GM23248 (cell line): ENCODE measurements at places on chromosomes 6 and 20.

GRCh38 chr6:10307028-10307427 lies 107.8 kb downstream of the TFAP2A start:
- no peak for DNase-seq

DNA sequence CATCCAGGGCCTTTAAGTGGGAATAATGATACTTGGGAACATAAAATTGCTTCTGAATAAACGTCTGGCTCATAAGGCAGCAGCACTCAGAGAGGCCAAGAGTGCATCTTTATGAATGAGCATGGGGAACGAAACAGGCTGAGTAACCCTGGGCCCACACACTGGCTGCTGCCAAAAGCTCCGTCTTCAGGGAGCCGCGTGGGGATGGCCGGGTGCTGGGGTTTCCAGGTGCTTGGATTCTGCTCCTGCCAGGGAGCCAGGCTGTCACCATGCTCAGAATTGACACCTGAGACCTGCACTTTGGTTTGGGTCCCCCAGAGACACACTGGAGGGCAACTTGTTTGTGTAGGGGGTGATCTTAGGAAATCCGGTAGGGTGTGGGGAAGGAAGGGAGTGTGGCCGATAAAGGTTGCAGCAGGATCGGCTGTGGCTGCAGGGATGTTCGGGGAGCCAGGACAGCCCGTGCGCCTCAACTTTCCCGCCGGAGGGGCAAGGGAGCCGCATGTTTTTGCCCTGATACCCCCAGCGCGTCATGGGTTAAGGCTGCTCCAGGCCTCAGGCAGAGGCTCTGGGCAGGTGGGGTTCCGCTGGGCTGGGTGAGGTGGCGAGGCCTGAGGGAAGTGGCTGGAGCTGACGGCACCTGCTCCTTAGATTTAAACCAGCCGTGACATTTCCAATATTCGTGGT lies 101.8 kb downstream of the YTHDF1 start:
- DNase-seq, result no peak

DNA sequence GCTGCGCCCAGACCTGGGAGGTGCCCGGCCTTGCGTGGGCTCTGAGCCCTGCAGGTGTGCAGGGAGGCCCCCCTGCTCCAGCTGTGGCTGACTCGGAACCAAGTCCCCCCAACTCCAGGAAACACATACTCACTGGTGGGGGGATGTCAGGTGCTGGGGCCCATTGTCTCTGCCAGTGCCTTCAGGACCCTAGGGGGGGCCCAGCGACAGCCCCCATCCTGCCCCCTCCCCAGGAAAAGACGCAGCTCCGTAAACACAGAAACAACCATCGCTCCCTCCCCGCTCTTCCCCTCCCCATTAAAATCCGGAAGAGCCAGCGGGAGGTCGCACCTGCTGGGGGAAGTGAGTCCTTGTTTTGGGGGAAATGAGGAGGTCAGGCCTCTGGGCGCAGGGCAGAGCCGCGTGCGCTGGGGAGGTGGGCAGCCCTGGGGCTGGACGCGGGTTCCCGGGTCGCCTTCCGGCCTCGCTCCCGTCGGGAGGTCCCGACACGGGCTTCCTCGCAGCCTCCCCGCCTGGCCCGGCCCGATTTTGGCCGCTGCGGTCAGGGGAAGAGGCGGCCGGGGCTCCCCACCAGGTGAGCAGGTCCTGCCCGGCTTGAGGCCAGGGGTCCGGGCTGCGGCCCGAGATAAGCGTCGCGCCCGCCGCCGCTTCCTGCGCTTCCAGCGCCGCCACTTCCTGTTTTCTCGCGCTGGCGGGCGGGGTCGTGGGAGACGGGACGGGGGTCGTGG lies 6.2 kb downstream of the C20orf204 start:
- DNase-seq, result no peak

DNA sequence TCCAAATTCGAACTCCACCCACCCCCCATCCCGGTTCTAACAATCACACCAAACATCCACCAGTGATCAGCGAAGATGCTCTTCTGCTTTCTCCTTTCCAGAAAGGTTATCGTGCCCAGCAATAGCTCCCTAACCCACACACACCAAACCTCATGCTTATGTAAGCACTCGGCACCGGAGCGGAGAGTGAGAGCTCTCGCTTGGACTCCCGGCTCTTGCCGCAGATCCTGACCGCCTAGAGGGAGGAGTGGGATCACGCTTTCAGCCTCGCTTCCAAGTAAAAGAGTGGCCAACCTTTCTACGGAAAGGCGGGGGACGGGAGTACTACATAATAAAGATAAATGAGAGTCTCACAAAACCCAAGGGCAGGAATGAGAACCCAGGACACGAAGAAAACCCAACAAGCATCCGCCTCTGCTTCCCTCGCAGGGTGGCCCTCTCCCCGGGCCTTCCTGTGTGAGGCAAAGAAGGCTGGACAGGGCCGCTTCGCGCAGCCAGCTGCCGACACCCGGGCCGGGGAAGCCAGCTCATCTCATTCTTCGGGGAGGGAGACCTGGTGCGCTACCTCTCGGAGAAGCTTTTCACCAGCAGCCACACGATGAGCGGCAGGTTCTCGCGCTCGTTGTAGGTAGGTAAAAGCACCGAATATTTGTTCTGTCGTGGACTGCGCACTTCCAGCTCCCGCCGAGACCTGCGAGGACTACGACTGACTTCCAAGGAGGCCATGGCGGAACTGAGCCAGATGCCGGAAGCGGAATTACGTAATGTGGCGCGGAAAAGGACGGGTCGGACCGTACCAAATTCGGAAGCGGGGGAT lies at the start of gene DPM1:
Gene DPM1, minus strand, starts transcription at position 735 of the 817 bp plus-strand sequence. Its CDS starts 9 bp downstream, at position 726.
- DNase-seq, result peak; percentile 93
